ENCODE measurements at places on chromosomes 1 and 21.

DNA sequence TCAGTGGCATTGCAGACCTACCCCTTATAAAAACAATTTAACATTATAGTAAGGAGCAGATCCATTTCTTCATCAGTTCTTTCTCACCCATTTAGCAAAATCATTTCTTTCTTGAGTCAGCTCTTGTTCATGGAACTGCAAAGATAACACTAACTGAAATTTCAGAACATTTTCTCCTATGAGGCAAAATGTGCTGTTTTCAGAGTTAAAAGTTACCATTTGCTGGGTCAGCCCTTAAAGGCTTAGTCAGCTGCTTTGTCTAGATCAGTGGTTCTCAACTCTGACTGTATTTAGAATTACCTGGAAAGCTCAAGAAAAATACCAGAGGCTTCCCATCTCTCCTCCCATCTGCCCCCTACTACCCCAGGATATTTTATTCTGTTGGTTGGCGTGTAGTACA, 12.2 kb downstream of the METTL13 start:
- DNase-seq = no peak

DNA sequence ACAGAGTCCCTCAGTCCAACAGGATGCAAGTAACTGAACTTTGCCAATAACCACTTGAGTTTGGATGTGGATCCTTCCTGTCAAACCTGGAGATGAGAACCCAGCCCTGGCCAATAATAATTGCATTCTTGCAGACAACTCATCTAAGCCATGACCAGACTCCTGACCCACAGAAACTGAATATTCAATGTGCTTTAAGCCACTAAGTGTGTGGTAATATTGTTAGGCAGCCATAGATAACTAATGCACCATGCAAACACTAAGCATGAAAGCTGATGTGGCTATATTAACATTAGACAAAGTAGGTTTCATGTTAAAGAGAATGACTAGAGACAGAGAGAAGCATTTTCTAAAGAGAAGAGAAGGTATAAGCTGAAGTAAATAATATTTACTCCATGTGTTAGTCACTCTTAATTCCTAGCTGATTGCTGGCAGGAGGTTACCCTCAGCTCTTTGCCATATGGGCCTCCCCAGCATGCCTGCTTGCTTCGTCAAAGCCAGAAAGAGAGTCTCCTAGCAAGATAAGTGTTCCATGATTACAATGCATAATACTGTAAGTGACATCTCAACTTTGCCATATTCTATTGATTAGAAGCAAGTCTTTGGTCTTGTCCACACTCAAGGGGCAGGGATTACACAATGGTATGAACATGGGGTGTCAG, 276.4 kb upstream of the PLXNA2 start:
- DNase-seq = no peak

GRCh38 chr1:10033359-10033845, 644 bp downstream of the UBE4B start:
- DNase-seq = no peak

- no peak for DNase-seq
Observed at GRCh38 chr1:89590341-89591080, 42.4 kb upstream of the LRRC8C start.

DNA sequence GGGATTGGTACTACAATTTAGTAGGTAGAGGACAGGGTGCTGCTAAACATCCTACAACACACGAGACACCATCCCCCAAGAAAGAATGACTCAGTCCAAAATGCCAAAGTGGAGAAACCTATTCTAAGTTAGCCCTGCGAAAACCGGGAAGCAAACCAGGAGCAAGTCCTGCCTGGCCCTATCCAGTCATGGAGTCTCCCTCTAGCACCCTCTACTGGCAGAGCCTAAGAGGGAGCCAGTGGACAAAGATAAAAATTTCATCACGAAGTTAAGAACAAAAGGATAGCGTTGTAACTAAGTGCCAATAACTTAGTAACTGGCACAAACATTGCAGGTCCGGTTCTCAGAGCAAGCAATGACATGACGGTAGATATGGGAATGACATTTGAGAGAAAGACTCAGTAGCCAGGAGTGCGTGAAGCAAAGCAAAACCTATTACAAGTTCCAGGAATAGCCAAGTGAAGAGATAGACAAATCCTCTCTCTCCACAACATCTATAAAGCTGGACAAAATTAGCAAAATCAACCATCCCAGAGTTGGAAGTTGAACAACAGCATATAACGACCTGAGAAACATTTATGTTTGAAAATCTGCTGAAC, 383.5 kb downstream of the OMA1 start:
- peak; percentile 3 for DNase-seq

GRCh38 chr1:205924460-205924790, 18.8 kb downstream of the SLC26A9 start:
- no peak for DNase-seq

DNA sequence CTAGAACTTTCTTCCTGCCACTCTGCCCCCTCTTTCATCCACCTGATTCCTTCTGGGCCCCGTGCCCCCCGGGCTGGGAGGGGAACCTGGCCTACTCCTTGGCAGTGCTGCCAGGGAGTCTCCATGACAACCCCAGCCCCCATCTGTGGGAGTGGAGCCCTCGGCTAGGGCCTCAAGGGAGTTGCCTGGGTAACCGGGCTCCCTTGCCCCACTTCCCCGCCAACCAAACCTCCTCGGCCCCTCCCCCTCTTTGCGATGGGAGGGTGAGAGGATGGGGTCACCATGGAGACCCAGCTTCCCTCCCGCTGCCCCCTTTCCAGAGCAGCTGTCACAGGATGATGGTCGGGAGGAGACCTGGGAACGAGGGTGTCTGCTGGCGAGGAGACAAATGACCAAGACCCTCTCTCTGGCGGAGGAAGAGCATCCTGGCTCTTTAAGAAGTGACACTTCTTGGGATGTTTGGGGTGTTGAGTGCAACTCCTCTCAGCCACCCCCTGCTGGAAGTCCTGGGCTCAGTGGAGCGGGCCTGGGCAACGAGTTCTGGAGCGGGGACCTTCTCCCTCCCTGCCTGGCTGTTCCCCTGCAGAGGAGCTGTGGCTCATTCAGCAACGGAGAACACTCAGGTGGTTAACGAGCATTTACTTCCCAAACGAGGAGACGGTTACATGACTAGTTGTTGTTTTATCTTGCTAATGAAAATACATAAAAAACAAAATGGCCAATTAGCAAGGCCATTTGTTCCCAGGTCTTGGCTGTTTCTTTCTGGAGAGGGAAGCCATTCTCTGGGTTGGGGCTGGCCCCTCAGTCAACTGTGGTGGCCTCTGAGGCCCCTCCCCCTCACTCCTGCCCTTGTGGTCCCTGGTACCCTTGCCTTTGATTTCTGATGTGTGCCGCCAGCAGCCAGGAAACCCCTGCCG, 82.8 kb downstream of the UBIAD1 start:
- DNase-seq = no peak

- no peak for DNase-seq
Observed at GRCh38 chr1:78236716-78237115, 190.9 kb downstream of the GIPC2 start.

DNA sequence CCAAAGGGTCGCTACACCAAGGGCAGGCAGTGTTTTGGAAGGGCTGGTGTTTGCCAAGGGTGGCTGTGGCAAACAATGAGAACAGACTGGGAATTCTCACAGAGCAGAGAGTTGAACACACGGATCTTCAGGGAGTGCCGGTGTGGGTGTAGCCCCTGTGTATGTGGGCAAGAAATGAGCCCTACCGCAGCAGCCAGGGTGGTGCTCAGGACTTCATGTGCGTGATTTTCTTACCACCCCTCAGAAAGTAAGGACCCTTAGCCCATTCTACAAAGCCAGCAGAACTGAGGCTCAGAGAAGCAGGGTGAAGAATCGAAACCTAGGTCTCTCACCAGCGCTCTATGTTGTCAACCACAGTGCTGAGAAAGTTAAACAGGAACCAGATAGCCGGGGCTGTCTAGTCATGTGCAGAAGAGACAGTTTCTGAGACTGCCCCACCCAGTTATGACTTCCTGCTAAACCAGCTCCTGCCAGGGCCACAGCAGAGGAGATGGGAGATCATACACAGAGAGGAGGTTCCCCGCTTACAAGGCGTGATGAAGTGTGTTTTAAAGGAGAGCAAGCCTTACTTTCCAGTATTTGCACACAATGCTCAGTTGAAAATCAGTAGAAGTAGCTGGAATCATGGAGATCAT, 21.9 kb upstream of the MORC3 start:
- DNase-seq = no peak

- DNase-seq = no peak
Observed at GRCh38 chr1:182121787-182122186, 60.3 kb upstream of the ZNF648 start.

DNA sequence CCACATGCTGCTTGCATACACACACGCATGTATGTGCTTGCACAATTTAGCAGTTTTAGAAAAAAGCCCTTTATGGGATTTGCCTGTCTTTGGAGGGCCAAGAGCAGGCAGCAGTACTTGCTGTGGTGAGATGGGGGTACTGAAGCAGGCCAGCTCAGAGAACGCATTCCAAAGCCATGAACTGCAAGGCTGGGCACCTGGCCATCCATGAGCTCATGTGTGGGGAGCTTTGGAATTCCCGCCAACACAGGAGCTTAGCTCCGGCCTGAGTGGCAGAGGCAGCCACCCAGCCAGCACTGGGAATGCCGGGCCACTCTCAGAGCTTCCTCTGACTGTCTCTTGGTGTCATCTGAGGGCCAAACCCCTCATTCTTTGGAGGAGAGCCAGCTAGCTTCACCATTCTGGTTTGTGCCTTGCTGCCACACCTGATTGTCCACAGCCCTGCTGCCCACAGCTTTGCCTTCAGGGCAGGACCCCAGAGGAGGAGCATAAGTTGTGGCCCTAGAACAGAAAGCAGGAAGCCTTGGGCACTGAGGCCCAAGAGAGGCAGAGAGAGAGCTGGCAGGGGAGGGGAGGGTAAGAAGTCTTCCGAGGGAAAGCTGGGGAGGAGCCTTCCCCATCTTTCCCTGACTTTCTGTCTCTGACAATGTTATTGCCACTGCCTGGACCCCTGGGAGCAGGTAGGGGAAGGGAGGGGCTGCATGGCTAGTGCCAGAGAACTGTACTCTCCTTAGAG, 92.1 kb upstream of the POU3F1 start:
- DNase-seq = peak; percentile 95

GRCh38 chr1:185850366-185850765, 116.2 kb downstream of the HMCN1 start:
- no peak for DNase-seq
